Choroid plexus epithelial cell (primary cell): ENCODE measurements at places on chromosomes 5 and 9.

DNA sequence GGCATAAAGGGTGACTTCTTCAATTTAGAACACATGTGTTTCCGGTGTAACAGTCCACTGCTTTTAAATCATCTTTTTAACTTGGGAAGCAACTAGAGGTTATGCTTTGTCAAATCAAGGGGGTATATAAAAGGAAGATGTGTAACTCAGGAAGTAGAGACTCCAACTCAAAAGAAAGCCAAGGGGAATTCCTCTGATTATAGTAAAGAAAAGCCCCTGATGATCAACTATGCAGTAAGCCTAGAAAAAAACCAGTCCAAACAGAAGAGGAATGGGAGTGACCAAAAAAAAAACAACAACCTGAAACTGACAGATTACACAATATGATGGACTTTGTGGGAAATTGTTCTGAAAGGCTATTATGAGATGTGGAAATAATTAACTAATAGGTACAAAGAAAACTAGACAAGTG lies 90.3 kb downstream of the AK8 start:
- DNase-seq, result no peak

DNA sequence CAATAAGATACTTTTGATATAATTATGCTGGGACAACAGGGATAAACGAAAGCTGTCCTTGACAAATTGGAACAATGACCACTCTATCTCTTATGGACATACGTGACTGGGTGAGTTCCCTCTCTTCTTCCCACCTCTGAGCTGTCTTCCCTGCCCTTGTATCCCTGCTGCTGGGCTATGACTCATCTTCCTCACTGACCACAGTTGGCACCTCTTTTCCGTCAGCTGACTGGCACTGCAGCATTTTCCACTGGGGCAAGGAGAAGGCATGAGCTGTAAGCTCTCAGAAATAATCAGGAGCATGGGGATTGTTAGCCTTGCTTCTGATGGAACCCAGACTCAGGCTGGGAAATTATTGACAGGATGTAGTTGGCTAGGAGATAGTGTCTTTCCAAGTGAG lies 48.7 kb downstream of the PCSK1 start:
- DNase-seq, result peak; percentile 44

GRCh38 chr5:17178373-17178675 lies 39.1 kb upstream of the BASP1 start:
- DNase-seq, result no peak

GRCh38 chr9:84940294-84940693 lies 270.8 kb downstream of the NTRK2 start:
- no peak for DNase-seq

GRCh38 chr5:149892594-149892993 lies 52.0 kb downstream of the PDE6A start:
- DNase-seq, result no peak

- no peak for DNase-seq
Measured at GRCh38 chr9:137273611-137274320, 3.8 kb upstream of the TOR4A start.

GRCh38 chr9:72401396-72401795 lies 36.4 kb upstream of the ZFAND5 start:
- no peak for DNase-seq

DNA sequence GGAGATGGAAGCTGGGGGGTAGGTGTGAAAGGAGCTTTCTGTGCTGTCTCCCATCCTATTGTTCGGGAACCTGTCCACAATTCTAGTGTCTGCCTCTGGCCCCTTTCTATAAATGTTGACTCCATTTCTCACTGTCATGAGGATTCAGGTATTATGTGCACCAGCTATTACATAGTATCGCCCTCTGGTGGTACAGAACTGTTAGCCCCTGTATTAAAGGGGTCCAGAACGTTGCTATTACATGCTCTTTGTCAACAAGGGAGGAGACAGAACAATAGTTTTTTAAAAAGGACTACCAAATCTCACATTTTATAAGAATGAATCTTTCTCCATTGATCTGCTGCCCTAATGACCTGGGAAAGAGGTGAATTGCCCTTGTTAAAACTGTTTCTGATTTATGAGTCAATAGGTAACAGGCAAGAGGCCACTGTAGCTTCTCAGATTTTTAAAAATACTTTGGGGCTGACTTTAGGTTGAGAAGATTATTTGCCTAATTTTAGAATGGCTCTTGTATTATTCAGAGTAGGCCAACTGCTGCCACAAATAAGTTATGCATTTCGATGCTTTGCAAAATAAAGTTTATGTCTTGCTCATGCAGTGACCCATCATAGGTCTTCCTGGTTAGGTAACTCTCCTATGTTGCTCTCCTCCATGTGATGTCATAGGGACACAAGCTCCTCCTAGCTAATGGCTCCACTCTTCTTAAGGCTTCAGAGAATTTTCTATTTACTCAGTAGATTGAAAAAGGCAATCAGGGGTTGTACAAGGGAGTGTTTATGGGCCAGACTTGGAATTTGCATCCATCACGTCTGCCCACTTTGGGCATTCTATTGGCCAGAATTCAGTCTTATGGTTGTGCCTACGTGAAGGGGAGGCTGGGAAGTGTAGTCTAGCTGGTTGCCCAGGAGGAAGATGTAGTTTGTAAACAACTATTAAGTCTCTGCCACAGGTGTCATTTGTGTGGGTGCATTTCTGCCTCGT lies 20.8 kb downstream of the DCANP1 start:
- DNase-seq, result peak; percentile 82

DNA sequence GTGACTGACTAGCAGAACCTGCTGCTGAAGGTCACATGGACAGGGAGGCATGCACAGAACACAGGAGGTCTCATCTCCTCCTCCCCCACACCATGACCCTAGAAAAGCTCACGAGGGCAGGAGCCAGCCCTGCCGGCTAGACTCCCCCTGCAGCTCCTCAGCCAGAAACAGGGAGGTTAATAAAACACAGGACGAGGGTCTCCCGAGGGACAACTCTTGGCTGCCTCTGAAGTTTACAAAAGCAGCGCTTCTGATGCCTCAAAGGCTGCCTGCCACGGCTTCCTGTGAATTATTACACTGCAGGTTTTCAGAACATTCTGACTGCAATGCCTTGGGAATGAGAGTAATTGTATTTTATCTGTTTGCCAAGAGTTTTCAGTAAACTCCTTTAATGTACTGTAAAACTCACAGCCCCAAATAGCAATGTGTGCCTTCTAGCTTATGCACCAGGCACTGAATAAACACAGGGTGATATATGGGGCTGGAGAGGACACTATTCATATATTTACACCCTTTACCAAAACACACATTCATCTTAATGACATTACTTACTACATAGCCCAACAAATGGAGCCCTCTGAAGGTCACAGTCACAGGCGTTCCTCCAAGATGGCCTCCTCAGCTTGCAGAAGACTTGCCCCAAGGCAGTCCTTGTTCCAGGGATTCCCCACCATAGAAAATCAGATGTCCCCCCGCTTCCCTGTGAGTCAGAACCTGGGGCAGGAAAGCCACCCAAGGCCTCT lies 83.7 kb downstream of the C5orf15 start:
- DNase-seq, result peak; percentile 53

DNA sequence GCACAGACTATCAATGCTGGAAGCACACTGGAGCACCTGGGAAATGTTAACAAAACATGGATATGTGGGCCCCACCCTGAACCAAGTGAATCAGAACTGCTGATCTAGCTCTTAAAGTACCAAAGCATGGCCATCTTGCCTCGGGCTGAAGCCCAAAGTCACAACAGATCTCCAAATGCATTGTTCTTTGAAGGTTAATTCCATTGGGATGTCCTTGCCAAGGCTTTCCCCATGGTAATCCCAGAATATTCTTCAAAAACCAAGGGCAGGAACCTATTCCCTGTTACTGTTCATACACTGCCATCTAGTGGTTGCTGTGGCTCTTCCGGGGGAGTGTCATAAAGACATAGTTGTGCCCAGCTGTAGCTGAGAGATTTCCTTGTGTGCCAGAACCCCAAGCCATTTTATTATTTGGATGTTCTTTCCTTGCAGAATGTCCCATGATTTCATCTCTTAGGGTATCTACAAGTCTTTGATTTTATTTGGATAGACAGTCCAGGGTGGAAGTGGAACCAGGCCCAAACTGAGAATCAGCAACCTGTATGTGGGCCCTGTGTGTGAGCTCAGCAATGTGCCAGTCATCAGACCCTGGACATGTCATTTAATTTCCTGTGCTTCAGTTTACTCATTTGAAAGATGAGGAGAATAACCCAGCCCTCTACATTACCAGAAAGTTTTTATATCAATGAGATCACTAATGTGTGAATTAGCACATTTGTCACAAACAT lies 290.0 kb downstream of the ACTL7B start:
- DNase-seq, result peak; percentile 93

GRCh38 chr9:135392511-135392910 lies 87.1 kb upstream of the PPP1R26 start:
- DNase-seq, result no peak

GRCh38 chr9:125438506-125439433 lies 177.1 kb downstream of the GAPVD1 start:
- no peak for DNase-seq

DNA sequence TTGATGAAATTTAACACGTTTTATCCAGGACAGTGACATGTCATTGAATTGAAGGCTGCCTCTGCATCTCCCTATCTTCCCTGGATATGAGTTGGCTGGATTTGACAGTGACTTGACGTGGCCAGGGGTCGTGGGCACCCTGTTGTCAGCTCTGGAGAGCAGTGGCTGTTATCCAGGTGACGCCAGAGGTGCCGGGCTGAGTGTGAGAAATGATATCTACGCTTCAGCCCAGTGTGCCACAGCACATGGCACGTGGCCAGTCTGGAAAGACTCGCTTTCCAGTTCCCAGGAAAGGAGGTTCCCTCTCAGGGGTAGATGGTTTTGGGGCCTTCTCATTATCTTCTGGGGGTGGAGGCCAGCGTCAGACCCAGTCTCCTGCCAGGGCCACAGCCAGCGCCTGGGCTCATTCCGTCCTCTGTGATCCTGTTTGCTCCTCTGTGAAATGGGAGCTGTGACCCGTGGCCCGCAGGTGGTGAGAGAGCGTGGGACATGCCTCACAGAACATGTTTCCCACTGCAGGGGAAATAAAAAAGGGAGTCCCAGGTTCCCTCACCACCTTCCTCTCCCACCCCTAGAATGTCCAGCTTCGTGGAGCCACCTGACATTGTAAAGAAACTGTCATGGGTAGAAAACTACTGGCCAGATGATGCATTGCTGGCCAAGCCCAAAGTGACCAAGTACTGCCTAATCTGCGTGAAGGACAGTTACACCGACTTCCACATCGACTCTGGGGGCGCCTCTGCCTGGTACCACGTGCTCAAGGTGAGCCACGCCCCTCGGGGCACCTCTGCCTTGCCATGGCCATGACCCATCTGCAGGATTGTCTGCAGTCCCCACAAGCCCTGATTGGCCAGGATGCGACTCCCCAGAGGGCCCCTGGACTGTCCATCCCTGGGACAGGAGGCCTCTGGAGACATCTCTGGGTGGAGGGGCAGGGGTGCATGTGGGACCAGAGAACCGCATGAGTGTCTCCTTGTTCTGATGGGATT lies 76.5 kb downstream of the PHF2 start:
- no peak for DNase-seq

- DNase-seq, result no peak
Measured at GRCh38 chr9:117091529-117091928, 323.3 kb downstream of the ASTN2 start.

GRCh38 chr9:5735072-5735471 lies 97.8 kb downstream of the ERMP1 start:
- no peak for DNase-seq

DNA sequence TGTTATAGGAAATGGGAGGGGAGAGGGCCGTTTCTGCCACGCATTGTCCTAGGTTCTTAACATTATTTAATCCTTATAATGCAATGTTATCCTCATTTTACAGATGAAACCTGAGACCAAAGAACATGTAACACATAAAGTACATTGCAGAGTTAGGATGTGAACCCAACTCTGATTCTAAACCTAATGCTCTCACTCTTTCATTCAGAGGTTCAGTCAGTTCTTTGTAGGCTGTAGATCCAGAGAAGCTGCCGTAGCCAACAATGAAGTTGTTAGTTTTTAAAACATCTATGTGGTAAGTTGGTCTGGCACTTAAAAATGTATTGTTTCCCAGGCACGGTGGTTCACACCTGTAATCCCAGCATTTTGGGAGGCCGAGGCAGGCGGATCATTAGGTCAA lies 10.5 kb upstream of the PSMD5 start:
- no peak for DNase-seq

DNA sequence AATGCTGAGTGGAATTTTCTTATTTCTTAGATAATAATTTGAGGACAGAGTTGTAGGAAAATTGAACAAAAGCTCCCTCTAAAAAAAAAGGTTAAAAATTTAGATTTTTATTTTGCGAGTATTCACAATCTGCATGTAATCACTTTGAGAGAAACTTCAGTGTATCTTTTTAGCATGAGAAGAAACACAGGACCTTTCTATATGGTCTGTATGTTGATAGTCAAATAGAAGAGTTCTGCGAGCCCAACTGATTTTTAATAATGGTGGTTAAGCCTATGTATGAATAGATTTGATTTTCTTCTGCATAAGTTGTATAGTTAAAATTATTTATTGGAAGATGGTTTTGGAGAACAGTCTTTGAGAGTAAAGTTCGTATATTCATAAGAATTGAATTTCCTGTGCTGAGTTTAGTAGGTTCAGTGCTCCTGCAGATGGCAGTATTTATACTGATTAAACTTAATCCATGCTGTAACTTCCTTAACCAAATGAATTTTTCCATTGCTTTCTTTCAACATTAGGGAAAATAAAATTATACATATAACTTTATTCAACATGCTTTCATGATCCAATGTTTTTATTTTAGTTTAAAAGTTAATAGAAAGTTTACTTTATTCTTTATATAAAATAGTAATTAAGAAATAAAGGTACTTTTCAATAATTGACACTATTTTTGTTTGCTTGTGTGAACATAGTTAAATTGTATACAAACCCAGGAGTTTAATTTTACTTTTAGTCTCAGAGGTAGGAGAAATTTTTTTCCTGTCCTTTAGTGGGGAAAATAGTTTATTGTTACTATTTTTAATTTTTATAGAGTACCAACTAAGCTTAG lies 19.6 kb downstream of the TCERG1 start:
- peak; percentile 60 for DNase-seq

- no peak for DNase-seq
Measured at GRCh38 chr9:95336281-95336680, 18.8 kb upstream of the FANCC start.

- DNase-seq, result no peak
Measured at GRCh38 chr5:4295663-4296339, 700.2 kb downstream of the IRX1 start.

DNA sequence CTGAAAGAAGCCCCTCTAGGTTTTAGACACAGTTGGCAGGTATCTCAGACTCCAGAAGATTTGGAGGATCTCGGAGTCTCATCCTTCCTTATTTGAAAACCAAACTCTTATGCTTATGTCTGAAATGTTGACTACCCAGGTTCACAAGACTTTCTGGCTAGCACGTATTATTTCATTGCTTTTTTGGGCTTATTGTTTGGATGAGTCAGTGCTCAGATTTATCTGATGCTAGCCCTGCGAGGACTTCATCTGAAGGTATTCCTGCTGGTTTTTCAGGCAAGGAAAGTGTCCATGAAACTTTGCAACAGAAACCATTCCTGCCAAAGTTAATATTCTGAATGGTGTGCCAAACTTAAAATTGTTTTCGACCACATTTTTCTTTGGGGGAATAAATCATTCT lies 8.5 kb downstream of the OSTF1 start:
- DNase-seq, result no peak
